ENCODE measurements at places on chromosomes 5 and 9. TPM values are rescaled to one million over a fixed set of nuclear protein-coding genes. Genes with fewer than 3 reads are reported as not detected.

PCSK1 gene
- 0.22 TPM for total RNA-seq

F12 gene
- total RNA-seq, result 21.8 TPM

SPINK6 gene
- total RNA-seq, result 0.26 TPM

TNIP1 gene
- total RNA-seq, result 143 TPM

ENTREP1 gene
- 0.48 TPM for total RNA-seq

NEK6 gene
- total RNA-seq, result 55.7 TPM

CDHR2 gene
- total RNA-seq, result 0.08 TPM

DND1 gene
- 0.82 TPM for total RNA-seq

ANKRD31 gene
- total RNA-seq, result 0.12 TPM

HAVCR2 gene
- total RNA-seq, result 0.52 TPM

CARTPT gene
- total RNA-seq, result not detected

FLT4 gene
- 4.7 TPM for total RNA-seq

SLC4A9 gene
- 0.01 TPM for total RNA-seq

All from A549 treated with CpdA at 1 μM for 4 hours (cell line).